Lower leg skin (tissue), 4 donors: ENCODE measurements at places on chromosomes 7 and 10.

GRCh38 chr10:72642318-72642717 is 16.4 kb upstream of the MICU1 start:
- no peak for DNase-seq

- DNase-seq = no peak
Observed at GRCh38 chr10:13810568-13810967, 223.8 kb downstream of the PRPF18 start.

GRCh38 chr10:110226926-110227641 is 19.7 kb downstream of the MXI1 start:
- peak; percentile 94 for DNase-seq

- peak; percentile 97 for DNase-seq
Observed at GRCh38 chr10:101000915-101001658, 1.5 kb downstream of the LZTS2 start.

- no peak for DNase-seq
Observed at GRCh38 chr10:1461016-1461415, 276.3 kb downstream of the ADARB2 start.

DNA sequence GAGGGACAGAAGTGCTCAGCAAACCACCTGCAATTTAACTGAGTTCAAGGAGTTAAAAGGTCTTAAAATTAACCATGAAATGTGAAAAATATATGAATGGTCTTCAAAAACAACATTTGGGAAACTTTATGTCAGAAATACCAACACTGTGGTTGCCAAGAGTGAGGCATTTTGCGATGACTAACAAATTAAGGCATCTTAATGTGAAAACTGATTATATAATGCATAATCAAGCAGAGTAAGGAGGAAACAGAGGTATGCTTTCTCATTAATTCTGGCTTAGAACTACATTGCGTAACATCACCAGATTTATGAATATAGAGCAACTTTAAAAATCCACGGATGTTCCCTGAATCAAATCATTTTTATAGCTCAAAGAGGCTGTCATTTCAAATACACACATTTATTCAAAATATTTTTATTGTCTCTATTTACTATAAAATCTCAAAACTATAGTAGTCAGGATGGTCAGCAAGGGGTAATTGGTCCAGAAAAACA is 335.5 kb downstream of the LRRTM3 start:
- DNase-seq = no peak

DNA sequence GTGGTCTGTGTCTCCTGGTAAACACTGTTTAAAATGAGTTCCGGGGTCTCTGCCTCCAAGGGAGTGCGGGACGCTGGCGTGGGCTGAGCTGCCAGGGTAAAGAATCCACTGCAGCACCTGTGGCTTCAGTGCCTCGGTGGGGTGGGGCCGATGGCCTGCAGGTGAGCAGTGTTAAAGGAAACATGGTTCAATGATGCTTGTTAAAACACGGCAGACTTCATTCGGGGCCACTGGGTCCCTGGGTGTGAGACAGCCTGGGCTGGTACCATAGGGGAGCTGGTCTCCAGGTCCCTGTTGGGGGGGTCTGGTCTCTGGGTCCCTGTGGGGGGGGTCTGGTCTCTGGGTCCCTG is 24.9 kb upstream of the KNDC1 start:
- DNase-seq = peak; percentile 57

- DNase-seq = no peak
Observed at GRCh38 chr10:59648711-59649201, 60.9 kb downstream of the SLC16A9 start.

DNA sequence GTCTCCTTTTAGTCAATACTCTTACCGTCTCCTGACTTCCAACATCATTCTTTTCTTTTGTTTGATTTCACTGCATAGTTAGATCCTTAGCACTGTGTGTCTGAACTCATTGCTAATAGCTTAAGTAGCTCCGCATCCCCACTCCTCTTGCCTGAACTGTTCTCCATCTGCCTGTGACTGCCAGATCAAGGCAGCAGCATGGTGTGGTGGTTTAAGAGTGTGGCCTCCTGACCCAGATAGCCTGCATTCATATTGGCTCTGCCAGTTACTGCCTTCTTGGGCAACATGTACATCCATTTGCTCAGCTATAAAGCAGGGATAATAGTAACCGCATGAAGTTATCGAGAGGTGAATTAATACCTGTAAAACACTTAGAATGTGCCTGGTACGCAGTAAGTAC is 50.8 kb downstream of the SUFU start:
- no peak for DNase-seq

GRCh38 chr7:3304131-3304530 is 3.1 kb downstream of the SDK1 start:
- no peak for DNase-seq

DNA sequence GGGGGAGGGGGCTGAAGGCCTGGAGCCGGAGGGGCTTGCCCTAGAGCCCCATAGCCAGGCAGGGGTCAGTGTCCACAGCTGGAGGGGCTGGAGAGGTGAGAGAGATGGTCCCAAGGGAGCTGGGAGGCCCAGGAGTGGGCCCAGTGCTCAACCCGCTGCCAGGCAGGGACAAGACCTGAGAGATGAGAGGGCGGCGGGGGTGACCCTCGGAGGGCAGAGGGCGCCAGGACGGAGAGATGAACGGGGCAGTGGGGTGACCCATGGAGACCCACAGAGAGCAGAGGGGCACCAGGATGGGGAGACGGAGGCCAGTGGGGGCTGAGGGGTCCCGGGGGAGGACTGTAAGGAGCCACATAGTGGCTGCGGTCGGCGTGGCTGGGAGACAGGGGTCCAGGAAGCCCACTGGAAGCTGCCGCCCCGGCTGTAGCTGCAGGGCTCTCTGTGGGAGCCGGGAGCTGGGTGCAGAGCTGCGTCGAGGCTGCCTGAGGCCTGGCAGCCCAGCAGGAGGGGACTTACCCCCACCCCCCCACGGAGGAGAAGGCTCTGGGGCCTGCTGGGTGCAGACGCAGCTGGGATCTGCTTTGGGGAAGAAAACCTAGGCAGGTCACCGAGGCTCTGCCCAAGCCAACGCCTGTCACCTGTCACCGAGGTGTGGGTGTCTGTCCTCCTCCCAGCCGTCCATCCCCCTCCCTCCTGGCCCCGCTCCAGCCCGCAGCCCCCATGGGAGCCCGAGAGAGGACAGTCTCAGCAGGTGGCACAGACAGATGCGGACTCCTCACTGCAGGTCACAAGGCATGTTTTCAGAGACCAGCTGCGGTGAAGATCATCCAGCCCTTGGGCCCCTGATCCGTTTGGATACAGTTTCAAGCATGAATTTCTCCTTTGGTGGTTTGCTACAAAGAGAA is 25.1 kb downstream of the PWWP2B start:
- no peak for DNase-seq

DNA sequence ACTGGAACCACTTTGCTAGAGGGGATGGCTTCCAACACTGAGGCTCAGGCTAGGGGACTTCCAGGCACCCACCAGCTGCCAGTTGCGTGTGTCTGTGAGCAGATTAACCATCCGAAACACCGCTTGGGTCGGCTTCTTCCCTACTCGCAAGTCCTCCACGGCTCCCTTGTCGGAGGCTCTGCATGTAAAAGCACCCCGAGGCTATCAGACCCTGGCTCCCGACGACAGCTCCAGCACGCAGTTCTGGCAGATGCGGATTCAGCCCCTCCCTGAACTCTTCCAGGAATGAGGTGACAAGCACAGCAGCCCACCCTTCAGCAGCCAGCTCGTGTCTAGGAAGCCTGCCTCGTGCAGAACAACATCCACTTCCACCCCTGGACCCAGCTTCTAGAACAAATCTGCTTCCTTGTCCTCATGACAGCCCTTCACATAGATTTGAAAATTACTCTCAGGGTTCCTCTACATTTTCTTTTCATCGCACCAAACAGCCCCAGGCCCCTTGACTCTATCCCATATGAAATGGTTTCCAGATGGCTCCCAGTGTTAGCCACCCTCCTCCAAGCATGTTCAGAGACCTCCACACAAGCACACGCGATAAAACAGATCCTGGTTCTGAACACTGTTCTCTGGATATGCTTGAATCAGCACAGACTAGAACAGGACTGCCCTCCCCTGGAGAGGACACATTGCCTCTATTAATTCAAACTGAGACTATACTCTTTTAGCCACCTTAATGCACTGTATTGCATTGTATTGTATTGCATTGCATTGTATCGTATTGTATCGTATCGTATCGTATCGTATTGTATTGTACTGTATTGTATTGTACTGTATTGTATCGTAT is 44.6 kb downstream of the SLIT1 start:
- no peak for DNase-seq

GRCh38 chr7:108190891-108191290 is 60.7 kb upstream of the LAMB4 start:
- no peak for DNase-seq

- DNase-seq = no peak
Observed at GRCh38 chr10:45075826-45076380, 75.2 kb downstream of the ZNF22 start.

DNA sequence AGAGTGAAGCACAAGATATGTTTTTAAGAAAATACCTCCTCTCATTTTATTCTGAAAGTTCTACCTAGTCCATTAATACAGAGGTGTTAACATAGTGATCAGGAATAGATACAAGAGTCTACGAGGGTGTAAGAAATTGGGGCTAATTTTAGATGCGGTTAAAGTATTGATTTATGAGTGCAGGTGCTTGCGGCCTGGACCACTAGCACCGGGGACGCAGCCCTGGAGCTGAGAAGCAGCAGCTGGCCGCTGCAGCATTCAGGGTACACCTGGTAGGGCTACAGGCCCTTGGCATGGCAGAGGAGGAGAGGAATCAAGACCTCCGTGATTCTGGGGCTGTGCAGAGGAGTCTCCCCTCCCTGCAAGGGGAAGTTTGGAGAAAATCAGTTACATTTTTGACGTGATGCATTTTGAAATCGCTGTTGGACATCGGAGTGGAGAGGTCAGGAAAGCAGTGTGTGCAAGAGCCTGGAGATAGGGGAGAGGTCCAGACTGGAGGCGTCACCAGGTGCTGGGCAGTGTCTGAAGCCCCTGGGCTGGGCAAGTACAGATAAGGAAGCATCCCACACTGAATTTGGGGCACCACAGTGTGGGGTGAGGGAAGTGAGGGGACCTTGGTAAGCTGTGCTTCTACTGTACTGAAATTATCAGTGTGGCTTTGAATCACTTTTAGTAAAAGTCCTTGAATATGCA is 112.3 kb downstream of the VWC2 start:
- DNase-seq = no peak

DNA sequence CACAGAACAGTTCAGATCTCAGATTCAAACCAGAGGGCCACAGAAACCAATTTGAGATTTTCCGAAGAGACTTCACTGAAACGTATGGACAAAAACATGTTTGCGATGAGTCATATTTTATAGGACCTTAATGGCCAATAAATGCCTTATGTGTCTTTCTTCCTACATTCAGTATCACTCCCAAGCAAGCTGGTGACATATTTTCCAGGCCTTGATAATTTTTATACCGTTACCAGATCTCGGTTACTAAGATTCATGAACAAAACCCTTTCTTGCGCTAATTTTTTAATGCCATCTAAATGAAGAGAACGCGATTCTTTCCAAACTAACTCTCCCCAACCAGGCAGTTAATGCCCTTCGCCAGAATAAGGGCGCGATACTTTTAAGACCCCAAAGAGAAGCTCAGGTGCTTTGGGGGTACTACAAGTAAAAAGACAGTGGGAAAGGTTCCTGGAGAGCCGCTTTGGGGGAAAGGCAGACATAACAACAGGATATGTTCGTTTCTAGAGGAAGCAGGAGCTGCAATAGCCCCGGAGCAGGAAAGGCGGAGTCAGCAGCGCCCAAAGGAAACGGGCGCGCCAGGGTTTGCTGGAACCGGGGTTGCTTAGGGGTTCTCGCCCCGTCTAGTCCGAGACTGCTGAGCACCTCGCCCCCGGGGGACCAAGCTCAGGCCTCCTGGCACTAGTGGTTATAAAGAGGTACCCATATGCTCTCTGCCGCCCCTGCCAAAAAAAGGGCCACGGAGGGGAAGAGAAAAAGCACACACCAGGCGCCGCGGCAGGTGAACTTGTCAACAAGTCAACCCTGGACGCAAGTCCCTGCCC is 884 bp downstream of the ICA1 start:
- peak; percentile 39 for DNase-seq

GRCh38 chr10:91539930-91540329 is 92.9 kb downstream of the PPP1R3C start:
- no peak for DNase-seq

DNA sequence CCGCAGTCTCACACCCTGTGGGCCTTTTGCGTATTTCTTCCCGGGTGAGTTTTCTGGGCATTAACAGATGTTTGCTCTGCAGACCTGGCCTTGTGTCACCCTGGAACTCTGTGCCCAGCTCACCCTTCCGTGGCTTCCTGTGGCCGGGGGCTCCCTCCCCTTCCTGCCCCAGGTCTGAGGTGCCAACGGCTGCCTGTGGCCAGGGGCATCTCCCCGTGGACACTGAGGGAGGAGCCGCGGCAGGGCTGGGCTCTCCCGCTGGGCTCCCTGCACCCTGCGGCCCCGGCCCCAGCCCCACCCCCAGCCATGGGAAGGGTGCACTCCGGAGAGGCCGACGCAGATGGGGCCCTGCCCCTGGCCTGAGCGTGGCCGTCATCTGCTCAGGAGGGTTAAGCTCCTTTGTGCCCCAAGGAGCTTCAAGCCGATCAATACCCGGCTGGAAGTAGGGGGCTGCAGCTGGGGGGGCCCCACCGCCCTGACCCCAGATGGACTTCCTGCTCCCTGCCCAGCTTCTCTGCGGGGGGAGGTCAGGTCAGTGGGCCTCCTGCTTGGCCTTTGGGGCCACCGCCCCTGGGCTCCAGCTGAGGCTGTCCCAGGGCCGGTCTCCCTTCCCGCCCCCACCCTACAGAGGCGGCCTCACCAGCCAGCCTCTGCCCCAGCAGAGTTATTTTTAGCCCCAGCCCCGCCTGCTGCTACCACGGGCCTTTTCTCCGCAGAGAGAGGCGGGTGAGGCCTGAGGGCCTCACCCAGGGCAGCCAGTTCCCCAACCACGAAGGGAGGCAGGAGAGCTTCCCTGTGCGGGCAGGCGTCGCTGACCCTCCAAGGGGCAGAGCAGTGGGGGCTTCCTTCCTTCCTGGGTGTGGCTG is 24.2 kb downstream of the PWWP2B start:
- peak; percentile 95 for DNase-seq

DNA sequence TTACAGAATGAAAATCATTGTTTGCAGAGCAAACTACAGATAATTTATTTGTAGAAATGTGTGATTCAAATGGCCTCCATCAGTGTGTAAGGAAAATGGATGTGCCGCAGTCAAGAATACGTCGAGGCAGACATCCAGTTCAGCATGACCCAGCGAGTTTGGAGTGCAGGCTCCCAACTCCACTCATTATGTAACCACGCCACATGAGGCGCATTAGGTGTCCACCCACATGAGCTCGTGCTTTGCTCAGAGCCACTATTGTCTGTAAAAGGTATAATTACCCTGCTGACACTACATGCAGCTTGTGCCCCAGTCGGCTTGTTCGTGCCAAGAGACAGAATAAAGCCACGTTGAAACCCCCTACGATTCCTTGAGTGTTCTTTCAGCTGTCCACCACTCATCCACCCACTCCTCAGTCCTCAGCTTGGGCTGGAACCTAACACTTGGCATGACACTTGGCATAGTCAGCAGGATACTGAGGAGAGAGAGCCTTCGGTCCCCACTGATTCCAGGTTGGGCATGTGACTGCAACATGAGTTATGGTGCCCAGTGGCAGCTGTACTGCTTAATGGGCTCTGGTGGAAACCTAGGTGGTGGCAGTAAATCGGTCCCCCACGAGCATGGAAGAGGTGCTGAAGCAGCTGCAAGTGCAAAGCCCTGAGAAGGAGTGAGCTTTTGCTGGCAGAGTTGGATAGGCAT is 102.7 kb downstream of the BICC1 start:
- DNase-seq = no peak

GRCh38 chr10:101780818-101781654 is 2.2 kb downstream of the NPM3 start:
- DNase-seq = no peak

- DNase-seq = peak; percentile 79
Observed at GRCh38 chr10:119401671-119402395, 140.7 kb downstream of the RGS10 start.

- peak; percentile 79 for DNase-seq
Observed at GRCh38 chr10:70892631-70893030, 4.3 kb upstream of the PCBD1 start.

- DNase-seq = no peak
Observed at GRCh38 chr7:11914645-11915044, 82.6 kb upstream of the THSD7A start.
